ENCODE measurements at places on chromosomes 1 and 21. TPM values are rescaled to one million over a fixed set of nuclear protein-coding genes. Genes with fewer than 3 reads are reported as not detected.

Gene SPATC1L
- 6.2 TPM for polyA plus RNA-seq

Gene TEDDM1
- not detected for polyA plus RNA-seq

Gene ADAMTSL4
- 4.8 TPM for polyA plus RNA-seq

Gene ANGPTL1
- not detected for polyA plus RNA-seq

Gene PIGV
- 19.1 TPM for polyA plus RNA-seq

Gene SNAP47
- 32.8 TPM for polyA plus RNA-seq

Gene TNFSF18
- polyA plus RNA-seq: 0.07 TPM

Gene CDCA8
- 47.0 TPM for polyA plus RNA-seq

Gene TNFRSF4
- polyA plus RNA-seq: not detected

Gene RNU1-2
- polyA plus RNA-seq: not detected

Gene SERINC2
- 737 TPM for polyA plus RNA-seq

Gene SUSD4
- polyA plus RNA-seq: 5.8 TPM

Gene BEND5
- 0.16 TPM for polyA plus RNA-seq

Gene MDM4
- 5.1 TPM for polyA plus RNA-seq

Gene CLCA4
- 0.34 TPM for polyA plus RNA-seq

Gene AADACL3
- polyA plus RNA-seq: not detected

Gene FAM78B
- polyA plus RNA-seq: 0.25 TPM

Gene TEX50
- not detected for polyA plus RNA-seq

Gene KLHDC9
- polyA plus RNA-seq: 1.7 TPM

Gene OR2T33
- polyA plus RNA-seq: not detected

Gene MPC2
- polyA plus RNA-seq: 27.3 TPM

Gene MAP3K7CL
- polyA plus RNA-seq: 6.2 TPM

Gene CNR2
- not detected for polyA plus RNA-seq

Gene RAB42
- 0.10 TPM for polyA plus RNA-seq

Gene FAM151A
- 0.10 TPM for polyA plus RNA-seq

Gene GPR157
- polyA plus RNA-seq: 2.3 TPM

Gene WASF2
- 58.1 TPM for polyA plus RNA-seq

Gene CFHR5
- polyA plus RNA-seq: not detected

Gene NIBAN1
- polyA plus RNA-seq: 3.2 TPM

Gene A3GALT2
- polyA plus RNA-seq: not detected

Gene UBE2J2
- 32.5 TPM for polyA plus RNA-seq

Gene NTRK1
- not detected for polyA plus RNA-seq

Gene KRTAP20-3
- not detected for polyA plus RNA-seq

Gene GCSAML
- polyA plus RNA-seq: not detected

Gene TMEM81
- polyA plus RNA-seq: 1.9 TPM

Gene LRRIQ3
- 0.75 TPM for polyA plus RNA-seq

Gene CHD5
- 0.09 TPM for polyA plus RNA-seq

Gene S100A9
- polyA plus RNA-seq: 694 TPM

Gene NTNG1
- polyA plus RNA-seq: 1.7 TPM

Gene GMEB1
- 8.2 TPM for polyA plus RNA-seq

Gene RYR2
- polyA plus RNA-seq: 0.23 TPM

Gene METTL13
- polyA plus RNA-seq: 39.8 TPM

Gene PBX1
- polyA plus RNA-seq: 4.9 TPM

Gene BNIPL
- 0.42 TPM for polyA plus RNA-seq

Gene CFAP410
- 3.4 TPM for polyA plus RNA-seq

Gene MCOLN3
- 9.4 TPM for polyA plus RNA-seq

Gene AMY2B
- polyA plus RNA-seq: 0.94 TPM

Gene SRSF4
- 42.9 TPM for polyA plus RNA-seq

All from mammary epithelial cell (primary cell).